ENCODE measurements at places on chromosomes 11 and 22.

GRCh38 chr11:72543849-72544542 is 109.7 kb upstream of the CLPB start:
- DNase-seq, result no peak

GRCh38 chr11:80748207-80748925 is 1307.5 kb upstream of the TENM4 start:
- no peak for DNase-seq

DNA sequence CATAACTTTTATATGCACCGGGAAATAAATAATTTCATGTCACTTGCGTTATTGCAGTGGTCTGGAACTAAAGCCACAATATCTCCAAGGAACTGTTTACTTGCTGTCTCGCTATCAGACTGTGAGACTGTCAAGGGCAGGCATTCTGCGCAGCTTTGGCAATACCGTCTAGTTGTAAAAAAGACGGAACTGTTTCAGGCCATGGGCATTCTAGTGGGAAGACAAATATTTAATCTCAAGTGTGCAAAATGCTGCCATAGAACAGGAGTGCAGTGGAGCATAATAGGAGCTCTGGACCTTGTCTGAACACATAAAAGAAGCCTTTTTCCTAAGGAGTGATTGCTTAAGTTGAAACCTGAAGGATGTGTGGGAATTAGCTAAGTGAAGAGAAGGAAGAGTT is 53.8 kb downstream of the PACS1 start:
- no peak for DNase-seq

- no peak for DNase-seq
These were observed 1.2 kb upstream of the ATF4 start for GRCh38 chr22:39518996-39519680.

DNA sequence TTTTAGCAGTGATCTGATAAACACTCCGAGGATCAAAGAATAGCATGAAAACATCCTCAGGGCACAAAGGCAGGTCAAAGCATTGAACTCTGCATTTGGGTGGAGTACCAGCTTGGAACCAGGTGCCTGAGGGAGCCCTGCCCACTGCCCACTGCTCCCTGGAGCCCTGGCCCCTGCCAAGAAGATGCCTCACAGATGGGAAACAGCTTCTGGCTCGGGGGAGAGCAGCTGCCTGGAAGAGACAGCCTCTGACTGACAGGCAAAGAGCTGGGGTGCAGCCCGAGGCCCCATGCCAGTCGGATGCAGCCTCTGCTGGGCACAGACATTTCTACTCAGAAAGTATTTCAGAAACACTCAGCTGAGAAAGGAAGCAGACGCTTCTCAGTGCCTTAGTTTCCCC is 13.2 kb downstream of the LMO1 start:
- no peak for DNase-seq

DNA sequence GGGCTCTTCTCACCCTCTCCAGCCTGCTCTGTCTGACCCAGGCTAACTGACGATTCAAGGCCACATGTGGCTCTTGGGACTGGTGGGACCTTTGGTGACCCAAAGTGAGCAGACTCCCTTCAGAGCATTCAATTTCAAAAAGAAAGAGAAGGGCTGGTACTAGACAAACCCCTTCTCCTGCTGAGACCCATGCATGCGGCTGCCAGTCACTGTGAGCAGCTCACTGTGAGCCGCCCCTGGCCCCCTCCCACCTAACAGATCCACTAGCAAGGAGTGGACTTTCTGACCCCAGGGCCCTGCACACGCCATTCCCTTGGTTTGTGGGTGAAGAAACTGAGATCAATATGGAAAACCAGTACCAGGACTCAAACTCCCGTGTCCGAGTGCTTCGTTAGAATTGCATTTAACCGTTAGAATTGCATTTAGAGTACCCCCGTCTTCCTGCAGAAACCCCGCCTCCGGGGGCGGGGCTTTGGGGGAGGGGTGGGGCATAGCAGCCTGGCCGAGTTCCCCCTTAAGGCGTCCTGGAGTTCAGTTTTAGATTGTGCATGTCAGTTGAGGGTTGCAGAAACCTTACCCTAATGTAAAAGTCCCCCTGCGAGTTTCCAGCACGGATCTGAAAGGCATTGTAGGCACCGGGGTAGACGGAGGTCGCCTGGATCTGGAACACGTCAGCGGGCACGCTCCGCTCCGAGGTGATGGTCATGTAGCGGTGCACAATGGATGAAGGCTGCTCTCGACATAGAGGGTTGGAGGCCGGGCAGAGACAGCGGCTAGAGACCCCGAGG is 5.1 kb downstream of the EFEMP2 start:
- DNase-seq, result no peak

GRCh38 chr22:43828725-43828997 is 16.6 kb upstream of the EFCAB6 start:
- no peak for DNase-seq

DNA sequence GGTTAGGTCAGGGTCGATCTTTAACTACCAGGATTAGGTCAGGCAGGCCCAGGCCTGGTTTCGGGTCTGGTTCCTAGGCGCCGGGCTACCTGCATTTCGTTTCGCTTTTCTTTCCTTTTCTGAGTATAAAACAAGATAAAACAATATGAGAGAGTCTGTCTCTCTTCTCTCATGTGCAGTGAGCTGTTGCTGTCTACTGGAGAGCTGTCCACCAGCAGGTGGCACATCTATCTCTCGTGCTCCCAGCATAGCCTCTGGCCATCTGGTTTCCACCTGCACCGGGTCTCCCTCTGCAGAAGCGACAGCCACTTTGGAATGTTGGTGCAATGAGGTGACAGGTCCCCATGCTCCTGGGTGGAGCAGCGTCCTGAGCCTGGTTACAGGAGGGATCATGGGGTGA is 27.6 kb downstream of the RIBC2 start:
- no peak for DNase-seq

- no peak for DNase-seq
These were observed 72.3 kb upstream of the GRK3 start for GRCh38 chr22:25492162-25492561.

GRCh38 chr22:43343262-43343669 is at the start of gene SCUBE1:
Gene SCUBE1 (minus strand): TSS chr22:43343372. CDS start chr22:43343261, 111 bp downstream.
- no peak for DNase-seq

GRCh38 chr22:41900652-41901312 is 14.1 kb downstream of the SHISA8 start:
- DNase-seq, result no peak

DNA sequence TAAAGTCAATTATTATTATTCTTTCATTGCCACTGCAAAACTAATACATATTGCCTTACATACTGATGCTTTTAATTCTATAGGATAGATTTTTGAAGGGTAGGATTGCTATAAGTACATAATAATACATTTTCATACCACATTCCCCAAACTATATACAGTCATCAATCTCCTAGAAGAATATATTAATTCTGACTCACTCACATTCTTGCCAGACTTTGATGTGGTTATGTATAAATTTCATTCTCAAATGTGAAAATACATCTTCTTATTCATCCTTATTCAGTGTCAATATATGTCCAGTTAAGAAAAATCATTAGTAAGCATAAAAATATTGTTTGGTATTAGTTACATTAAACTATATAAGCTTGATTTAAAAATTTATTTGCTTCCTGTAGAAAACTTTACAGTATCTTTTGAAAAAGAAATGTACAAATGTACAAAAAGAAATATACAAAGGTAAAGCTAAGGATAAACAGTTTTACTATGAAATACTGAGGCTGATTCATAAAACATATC is 458.8 kb upstream of the CNTN5 start:
- no peak for DNase-seq

- no peak for DNase-seq
These were observed 24.1 kb downstream of the SUN2 start for GRCh38 chr22:38731703-38732161.

DNA sequence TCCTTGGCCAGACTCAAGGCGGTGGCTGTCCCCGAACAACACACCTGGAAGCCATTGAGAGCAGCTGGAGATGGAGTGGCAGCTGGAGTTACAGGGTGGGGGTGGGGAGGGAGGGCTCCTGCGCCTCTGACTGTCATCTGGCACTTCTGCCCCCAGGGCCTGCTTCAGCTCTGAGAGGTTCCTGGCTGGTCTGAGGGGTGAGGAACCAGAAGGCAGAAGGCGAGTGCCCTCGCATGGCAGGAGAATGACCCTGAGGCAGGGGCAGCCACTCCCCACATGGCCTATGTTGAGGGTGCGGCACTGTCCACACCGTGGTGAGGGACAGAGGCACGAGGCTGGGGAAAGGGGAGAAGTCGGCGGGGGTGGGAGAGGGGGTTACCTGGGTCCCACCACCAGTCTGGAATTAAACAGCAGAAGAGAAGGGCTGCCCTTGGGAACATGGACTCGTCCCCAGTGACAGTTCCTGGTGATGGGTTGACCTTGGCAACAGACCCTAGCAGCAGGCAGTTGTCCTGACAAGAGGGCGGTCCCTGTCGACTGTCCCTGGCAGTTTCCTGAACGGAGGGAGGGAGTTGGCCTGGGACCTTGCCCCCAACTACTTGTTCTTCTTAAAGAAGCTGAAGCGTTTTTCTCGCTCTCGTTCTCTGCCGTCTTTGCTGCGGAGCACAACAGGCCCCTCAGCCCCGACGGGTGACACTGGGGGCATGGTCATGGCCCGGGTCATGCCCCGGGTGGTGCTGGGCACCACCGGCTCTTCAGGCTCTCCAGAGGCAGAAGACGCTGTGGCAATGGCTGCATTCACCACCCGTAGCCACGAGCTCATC is 7.8 kb upstream of the RBM4B start:
- no peak for DNase-seq

DNA sequence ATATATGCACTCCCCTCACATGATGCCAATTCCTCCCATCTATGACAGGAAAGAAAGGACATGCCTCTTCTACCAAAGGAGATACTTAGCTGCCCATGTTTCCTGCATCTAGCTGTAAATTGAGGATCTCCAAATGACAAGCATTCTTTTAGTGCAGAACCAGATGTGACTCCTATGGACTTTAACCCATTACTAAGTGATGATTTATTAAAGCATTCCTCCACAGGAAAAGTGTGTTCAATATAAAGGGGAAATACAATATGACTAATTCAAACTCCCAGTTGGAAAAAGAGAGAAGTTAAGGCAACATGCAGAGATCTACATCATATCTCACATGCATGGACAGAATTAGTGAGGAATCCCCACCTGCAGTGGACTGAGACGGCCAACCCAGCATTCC is 221.3 kb downstream of the FAM76B start:
- DNase-seq, result no peak

DNA sequence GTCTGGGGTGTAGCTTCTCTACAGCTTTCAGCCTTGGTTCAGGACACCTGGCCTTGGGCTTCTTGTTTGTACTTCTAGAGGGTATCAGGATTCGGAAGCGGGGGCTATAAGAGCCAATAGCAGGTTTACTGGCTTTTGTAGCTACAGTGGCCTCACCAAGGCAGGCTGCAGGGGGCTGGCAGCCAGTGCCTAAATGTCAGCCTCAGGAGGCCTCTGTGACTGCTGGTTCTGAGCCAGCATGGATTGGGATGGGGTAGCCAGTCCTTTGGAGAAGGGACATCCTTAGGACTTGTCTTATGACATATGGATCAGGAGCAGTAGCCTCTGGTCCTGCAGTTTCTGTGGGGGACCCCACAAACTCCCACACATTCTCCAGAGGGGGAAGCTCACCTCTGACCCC is 29.9 kb downstream of the EIF3F start:
- no peak for DNase-seq

DNA sequence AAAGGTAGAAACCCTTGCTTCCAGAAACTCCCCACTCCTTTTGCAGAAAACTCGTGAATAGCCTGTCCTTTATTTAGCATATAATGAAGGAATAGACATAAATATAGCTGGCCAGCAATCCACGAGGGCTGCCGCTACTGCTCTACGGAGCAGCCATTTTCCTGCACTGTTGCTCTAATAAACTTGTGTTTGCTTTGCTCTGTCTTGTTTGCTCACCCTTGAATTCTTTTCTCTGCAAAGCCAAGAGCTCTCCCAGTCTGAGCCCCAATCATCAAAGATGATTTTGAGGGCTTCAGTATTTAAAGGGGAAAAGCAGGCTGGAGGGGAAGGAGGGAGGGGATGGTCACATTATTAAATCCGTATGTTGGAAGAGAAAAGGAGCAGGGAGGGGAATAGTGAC is 16.6 kb upstream of the CHKA start:
- no peak for DNase-seq

- DNase-seq, result no peak
These were observed 76.4 kb downstream of the TMEM135 start for GRCh38 chr11:87114093-87114492.

DNA sequence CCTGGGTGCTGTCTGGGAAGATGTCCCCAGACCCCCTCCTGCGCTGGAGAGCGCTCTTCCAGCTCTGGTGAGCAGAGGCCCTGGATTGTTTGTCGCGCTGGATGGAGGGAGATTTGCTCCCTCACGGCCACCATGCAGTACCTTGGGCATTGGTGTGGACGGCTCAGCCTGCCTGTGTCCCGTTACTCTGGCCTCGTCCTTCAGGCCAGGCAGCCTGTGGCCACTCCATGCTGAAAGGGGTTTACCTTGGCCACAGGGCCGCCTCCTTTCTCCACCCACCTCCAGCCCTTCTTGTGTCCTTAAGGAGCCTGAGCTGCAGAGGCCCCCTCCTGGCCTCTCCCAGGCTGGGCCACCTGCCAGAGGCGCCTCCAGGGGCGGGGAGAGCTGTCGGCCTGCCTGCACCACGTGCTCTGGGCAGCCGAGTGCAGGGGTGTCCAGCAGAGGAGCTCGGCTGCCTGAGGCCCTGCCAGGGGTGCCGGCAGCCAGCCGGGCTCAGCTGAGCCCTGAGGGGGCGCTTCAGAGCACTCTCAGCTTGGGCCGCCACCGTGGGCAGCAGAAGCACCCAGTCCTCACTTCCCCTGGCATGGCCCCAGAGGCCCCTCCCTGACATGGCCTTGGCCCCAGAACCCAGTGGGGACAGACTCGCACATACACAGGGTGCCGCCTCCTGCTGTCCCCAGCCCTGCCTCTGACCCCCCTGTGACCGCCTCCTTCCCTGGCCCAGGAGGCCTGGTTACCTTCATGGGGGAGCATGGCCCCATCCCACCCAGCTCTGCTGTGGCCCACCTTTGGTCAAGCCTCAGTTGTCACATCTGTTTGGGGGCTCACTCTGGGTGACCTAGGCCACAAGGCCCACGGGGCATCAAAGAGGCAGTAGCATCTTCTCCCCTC is 3.4 kb downstream of the CCND1 start:
- DNase-seq, result no peak

- no peak for DNase-seq
These were observed 903.7 kb downstream of the BRD1 start for GRCh38 chr22:48923996-48924395.

GRCh38 chr22:45889093-45889538 is 87.8 kb downstream of the WNT7B start:
- DNase-seq, result no peak

- DNase-seq, result no peak
These were observed 22.5 kb upstream of the SMIM35 start for GRCh38 chr11:118109231-118109630.

GRCh38 chr11:46012185-46012584 is 89.7 kb downstream of the LARGE2 start:
- no peak for DNase-seq

GRCh38 chr11:68255526-68255925 is 16.2 kb downstream of the C11orf24 start:
- DNase-seq, result no peak

GRCh38 chr22:43292630-43293018 is 50.5 kb downstream of the SCUBE1 start:
- DNase-seq, result no peak
